A549 treated with CORT108297 at 1 μM for 4 hours (cell line): ENCODE measurements at places on chromosomes 3 and 15. TPM values are rescaled to one million over a fixed set of nuclear protein-coding genes. Genes with fewer than 3 reads are reported as not detected.

LRRC2 gene
- total RNA-seq: not detected in 5 replicates

CTXND1 gene
- 0.01 to 0.02 TPM (median 0.01 TPM) in 3 of 5 replicates, not detected in the others for total RNA-seq

OCA2 gene
- total RNA-seq: 0.05 to 0.24 TPM (median 0.15 TPM) in 5 replicates

CAMK2N2 gene
- 0.87 to 1.4 TPM (median 1.3 TPM) in 5 replicates for total RNA-seq

SPATA12 gene
- 0.32 to 0.53 TPM (median 0.47 TPM) in 5 replicates for total RNA-seq

KNG1 gene
- total RNA-seq: 0.07 TPM in 1 of 5 replicates, not detected in the others

PP2D1 gene
- total RNA-seq: not detected in 5 replicates

NEO1 gene
- 28.9 to 36.4 TPM (median 34.9 TPM) in 5 replicates for total RNA-seq

HDDC3 gene
- total RNA-seq: 24.8 to 36.4 TPM (median 34.3 TPM) in 5 replicates

SLC15A2 gene
- 0.07 to 0.30 TPM (median 0.08 TPM) in 5 replicates for total RNA-seq

SH3GL3 gene
- total RNA-seq: 0.58 to 0.80 TPM (median 0.67 TPM) in 5 replicates

ECE2 gene
- total RNA-seq: not detected in 5 replicates

RTF1 gene
- total RNA-seq: 16.1 to 23.8 TPM (median 19.1 TPM) in 5 replicates

ATP8B4 gene
- total RNA-seq: 0.50 to 0.94 TPM (median 0.69 TPM) in 5 replicates

GHSR gene
- not detected in 5 replicates for total RNA-seq

RYK gene
- total RNA-seq: 26.1 to 37.5 TPM (median 29.5 TPM) in 5 replicates

GPR27 gene
- 2.7 to 3.6 TPM (median 3.1 TPM) in 5 replicates for total RNA-seq

MAP1A gene
- total RNA-seq: 0.69 to 0.88 TPM (median 0.76 TPM) in 5 replicates

ZBTB47 gene
- total RNA-seq: 4.9 to 7.4 TPM (median 6.5 TPM) in 5 replicates

ATP13A5 gene
- not detected in 5 replicates for total RNA-seq

CELSR3 gene
- 3.2 to 5.9 TPM (median 4.7 TPM) in 5 replicates for total RNA-seq

IL12A gene
- total RNA-seq: 0.59 to 1.1 TPM (median 0.90 TPM) in 5 replicates

SNTN gene
- not detected in 5 replicates for total RNA-seq

TRIM42 gene
- not detected in 5 replicates for total RNA-seq

PEX5L gene
- not detected in 5 replicates for total RNA-seq

HPS3 gene
- 32.7 to 39.4 TPM (median 35.8 TPM) in 5 replicates for total RNA-seq

CMTM8 gene
- total RNA-seq: 7.0 to 10.5 TPM (median 10.1 TPM) in 5 replicates

ROPN1 gene
- total RNA-seq: not detected in 5 replicates

TMEM266 gene
- total RNA-seq: 0.05 to 0.13 TPM (median 0.09 TPM) in 4 of 5 replicates, not detected in the other

HEG1 gene
- total RNA-seq: 4.5 to 7.5 TPM (median 6.7 TPM) in 5 replicates

KLHL40 gene
- total RNA-seq: not detected in 5 replicates

LIPC gene
- 0.07 to 0.11 TPM (median 0.09 TPM) in 3 of 5 replicates, not detected in the others for total RNA-seq

PCNP gene
- total RNA-seq: 91.1 to 121 TPM (median 103 TPM) in 5 replicates

HHLA2 gene
- 0.04 to 0.13 TPM (median 0.08 TPM) in 3 of 5 replicates, not detected in the others for total RNA-seq

RPL4 gene
- total RNA-seq: 4,981 to 5,916 TPM (median 5,316 TPM) in 5 replicates
